SK-N-MC (cell line): ENCODE measurements at places on chromosomes 5 and 9.

GRCh38 chr5:93371893-93372292 lies 209.1 kb downstream of the NR2F1-AS1 start:
- DNase-seq = no peak

GRCh38 chr5:58015175-58015574 lies 444.7 kb downstream of the PLK2 start:
- no peak for DNase-seq

DNA sequence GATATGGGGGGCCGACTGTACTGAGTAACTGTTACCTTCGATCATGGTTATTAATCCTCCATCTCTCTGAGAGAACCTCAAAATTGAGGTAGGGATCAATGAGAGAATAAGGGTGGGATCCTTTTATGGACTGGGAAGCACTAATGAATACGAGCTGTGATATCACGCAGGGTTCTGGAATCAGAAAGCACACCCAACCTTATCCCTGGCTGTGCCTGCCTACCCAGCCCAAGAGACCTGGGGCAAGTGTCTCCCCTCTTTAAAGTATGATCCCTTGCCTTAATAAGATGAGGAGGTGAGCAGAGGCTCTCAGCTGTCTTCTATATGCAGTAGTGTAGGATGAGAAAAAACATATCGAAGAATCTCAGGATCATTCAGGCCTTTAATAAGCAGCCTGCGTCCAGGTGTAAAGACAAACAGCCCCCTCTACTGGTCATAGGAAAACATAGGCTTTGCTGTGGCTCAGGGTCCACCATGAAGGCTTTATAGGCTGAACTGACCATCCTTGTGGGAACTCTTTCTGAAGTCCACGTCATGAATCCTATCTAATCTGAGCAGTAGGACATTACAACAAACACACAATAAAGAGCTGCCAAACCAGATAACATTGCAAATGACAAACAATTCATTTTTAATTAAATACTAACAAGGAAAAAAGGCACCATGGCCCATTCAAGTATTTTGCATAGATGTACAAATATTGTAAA lies 16.8 kb downstream of the NIPAL4 start:
- DNase-seq = peak; percentile 32

- no peak for DNase-seq
These were observed 184.2 kb downstream of the FSTL4 start for GRCh38 chr5:133428072-133428660.

- DNase-seq = no peak
These were observed 146.8 kb upstream of the DAPK1 start for GRCh38 chr9:87350915-87351314.

DNA sequence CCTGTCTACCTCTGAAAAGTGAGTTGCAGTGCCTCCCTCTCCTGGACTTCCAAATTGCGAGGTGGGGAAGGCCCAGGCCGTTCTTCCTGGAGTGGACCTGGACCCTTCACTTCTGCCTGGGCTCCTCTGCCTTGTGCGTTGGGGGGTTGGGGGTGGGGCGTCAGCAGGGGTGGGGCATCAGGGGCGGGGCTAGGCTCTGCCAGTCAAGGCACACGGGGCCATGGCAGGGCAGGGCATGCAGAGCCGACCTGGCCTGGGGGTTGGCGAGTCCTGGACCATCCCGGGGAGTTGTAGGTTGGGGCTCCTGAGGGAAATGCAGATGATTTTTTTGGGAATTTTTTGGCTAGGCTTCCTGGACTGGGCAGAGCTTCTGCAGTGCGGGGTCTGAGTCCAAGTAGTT lies 87.1 kb downstream of the EHMT1 start:
- no peak for DNase-seq

- DNase-seq = no peak
These were observed 6.8 kb upstream of the ANKRD31 start for GRCh38 chr5:75243510-75243909.

DNA sequence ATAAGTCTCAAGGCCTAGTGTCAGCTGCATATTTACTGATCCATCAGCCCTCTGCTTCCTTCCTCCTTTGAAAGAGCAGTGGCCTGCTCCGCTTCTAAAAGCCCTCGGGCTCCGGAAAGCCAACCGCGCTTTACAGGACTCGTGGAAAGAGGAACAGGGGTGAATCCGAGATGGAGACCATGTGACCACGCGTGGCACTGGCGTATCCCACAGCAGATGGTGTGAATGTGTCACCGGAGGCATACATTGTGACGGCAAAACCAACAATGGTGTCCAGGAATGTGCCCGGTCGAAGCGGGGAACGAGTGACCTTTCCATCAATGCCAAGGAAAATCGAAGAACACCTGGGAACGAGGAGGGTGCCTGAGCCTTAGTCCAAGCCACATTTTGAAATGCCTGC lies 484.6 kb downstream of the SPATA31A7 start:
- no peak for DNase-seq

DNA sequence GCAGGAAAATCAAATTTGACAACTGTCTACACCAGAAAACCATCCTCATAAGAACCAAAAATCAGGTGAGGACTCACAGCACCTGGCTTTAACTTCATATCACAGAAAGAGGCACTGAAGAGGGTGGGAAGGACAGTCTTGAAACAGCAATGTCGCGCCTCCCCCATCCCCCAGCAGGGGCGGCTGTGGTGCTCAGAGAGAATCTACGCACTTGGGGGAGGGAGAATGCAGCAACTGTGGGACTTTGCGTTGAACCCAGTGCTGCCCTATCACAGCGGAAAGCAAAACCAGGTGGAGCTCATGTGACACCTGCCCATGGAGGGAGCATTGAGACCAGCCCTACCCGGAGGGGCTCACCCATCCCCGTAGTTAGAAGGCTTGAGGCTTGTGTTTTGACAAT lies 191.8 kb downstream of the MSX2 start:
- DNase-seq = no peak

- no peak for DNase-seq
These were observed 18.1 kb upstream of the ZNF608 start for GRCh38 chr5:124764585-124764984.

DNA sequence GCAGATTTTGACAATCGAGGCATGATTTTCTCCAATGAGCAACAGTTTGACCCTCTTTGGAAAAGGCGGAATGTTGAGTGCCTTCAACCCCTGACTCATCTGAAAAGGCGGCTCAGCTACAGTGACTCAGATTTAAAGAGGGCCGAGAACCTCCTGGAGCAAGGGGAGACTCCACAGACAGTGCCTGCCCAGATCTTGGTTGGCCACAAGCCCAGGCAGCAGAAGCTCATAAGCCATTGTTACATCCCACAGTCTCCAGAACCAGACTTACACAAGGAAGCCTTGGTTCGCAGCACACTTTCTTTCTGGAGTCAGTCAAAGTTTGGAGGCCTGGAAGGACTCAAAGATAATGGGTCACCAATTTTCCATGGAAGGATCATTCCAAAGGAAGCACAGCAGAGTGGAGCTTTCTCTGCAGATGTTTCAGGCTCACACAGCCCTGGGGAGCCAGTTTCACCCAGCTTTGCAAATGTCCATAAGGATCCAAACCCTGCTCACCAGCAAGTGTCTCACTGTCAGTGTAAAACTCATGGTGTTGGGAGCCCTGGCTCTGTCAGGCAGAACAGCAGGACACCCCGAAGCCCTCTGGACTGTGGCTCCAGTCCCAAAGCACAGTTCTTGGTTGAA lies 13.6 kb downstream of the PTPDC1 start:
- DNase-seq = no peak

DNA sequence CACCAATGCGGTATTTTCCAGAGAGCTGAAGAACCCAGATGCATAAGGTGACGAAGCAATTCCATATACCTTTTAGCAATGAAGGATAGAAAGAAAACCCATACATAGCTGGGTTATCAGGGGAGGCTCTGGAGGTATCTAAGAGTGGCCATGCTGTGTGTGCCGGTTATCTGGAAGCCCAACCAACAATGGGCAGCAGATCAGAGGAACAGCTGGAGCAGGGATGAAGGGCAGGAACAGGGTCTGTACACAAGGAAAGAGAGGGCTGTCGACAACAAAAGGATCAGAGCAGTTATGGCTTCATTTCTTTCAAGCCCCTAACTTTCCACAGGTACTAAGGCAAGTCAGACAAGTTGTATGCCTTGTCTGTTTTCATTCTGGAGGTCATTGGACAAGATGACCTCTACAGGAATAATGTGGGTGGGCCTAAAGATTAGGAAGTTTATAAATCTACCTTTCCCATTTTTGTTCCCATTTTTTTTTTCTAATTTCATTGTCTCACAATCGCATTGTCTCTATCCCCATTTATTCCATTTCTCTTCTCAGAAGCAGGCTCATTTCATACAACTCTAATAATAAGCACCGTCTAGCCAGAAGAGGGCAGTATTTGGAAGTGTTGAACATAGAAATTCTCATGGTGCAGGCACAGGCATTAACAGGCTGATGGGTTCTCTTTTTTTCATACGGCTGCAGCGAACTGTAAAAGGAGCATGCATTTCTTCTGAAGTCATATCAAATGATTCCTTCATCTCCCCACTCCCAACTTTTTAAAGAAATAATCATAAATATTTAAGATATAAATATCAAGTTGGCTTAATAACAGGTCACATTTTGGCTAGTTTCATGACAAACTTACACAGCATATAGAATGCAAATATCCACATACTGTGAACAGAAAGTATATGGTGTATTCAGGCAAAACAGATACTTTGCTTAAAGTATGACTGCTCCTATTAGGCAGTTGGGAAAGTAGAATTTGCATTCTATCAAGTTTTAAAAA lies 63.5 kb downstream of the ZNF474 start:
- peak; percentile 58 for DNase-seq

DNA sequence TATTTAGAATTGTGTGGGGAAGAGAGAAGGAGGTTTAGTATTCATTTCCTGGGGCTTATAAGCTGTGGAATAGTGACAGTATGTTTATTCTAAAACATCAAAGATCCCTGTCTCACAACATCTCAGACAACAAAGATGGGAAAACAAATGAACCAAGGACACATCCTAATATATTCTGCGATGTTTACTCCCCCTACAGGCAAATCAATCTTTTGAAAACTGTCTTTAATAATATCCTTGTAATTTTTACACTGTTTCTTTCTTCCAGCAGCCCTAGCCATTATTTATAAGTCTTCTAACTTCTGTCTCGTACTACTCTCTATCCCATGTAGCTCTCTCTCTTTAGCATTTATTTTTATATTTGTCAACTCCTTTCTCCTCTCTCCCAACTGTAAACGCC lies 33.5 kb upstream of the TMEM252 start:
- DNase-seq = no peak

- no peak for DNase-seq
These were observed 391.7 kb downstream of the MED10 start for GRCh38 chr5:5986492-5987178.

DNA sequence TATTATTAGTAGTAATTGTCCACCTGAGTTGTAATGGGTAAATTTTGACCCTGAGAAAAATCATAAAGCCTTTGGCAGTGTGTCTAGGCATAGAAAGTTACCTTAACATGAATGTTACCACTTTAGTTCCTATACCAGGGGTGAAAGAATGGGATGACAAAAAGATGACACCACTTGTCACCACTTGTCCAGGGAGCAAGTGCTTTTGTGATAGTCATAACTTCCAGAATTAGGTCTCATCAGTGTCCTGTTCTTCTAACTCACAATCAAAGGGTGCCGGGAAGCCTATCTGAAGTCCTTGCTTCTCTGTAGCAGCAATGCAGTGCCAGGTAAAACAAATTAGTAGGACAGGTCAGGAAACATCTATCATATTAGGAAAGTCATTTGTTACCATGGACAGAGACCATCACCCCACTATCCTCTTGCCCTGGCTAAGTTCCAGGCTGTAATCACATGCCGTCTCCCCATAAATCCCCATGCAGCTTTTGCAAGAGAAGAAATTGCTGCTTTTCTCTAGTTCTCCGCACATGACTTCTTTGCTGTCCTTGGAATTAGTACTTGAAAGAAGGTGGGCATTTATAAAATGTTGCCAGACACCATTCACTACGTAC lies 156.5 kb upstream of the SGCD start:
- DNase-seq = no peak

- no peak for DNase-seq
These were observed 45.6 kb upstream of the SPTLC1 start for GRCh38 chr9:92160786-92161185.

DNA sequence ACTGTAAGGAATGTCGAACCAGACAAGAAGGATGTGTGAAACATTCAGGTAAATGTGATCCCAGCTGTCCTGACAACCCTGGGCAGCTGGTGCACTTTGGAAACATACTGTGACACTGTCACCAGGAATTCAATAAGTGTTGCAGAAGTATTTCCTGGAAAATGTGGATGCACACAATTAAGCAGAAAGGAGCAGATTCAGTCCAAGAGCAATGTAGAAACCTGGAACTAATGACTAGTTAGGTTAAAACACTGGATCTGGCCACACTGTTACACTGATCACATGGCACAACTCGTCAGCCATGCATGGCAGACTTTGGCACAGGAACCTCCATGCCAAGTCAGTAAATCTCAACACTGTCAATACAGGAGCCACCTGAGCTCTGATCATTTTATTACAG lies 109.0 kb downstream of the FAM174A start:
- no peak for DNase-seq

GRCh38 chr5:17378346-17378997 lies 119.6 kb upstream of the TAF11L2 start:
- DNase-seq = no peak

GRCh38 chr5:133466556-133467334 lies 145.6 kb downstream of the FSTL4 start:
- no peak for DNase-seq

GRCh38 chr5:157115502-157115901 lies 6.7 kb upstream of the HAVCR2 start:
- DNase-seq = no peak
